ENCODE measurements at places on chromosomes 3 and 15.

- DNase-seq: no peak
Measured at GRCh38 chr15:67997996-67998395, 56.1 kb upstream of the PIAS1 start.

DNA sequence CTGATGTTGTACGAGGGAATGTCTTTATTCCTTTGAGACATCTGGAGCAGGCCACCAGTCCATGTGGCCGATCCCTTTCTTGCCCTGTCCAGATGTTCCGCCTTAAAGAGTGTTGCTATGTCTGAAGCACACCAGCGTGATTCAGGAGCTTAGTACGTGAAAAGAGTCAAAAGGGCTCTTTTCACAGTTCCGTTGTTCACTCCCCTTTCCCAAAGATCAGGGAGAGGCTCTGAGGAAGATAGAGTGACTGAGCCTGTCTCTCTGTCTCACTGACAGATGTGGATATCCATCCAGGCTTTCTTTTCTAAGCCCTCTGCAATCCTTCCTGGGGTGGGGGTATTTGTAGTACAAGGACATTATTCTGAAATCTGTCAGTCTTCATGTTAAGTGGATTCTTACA lies 262.5 kb upstream of the LRTM1 start:
- no peak for DNase-seq

DNA sequence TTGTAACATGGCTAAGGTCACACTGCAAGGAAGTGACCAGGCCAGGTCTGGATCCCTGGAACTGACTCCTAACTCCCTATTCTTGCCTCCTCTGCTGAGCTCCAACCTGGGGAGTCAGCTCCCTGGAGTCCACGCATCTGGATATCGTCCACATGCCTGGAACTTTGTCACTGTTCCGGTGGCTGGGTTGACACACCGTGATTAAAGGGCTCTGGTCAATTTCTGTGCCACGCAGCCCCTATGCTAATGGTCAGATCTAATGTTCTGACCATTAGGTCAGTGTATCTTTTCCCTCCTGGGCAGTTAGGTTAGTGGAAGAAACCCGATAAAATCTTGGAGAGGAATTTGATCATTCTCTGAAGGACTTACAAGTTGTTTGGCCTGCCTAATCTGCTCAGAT lies 1.6 kb upstream of the TPM1 start:
- DNase-seq: no peak

- DNase-seq: no peak
Measured at GRCh38 chr3:196867155-196867506, 589 bp upstream of the SENP5 start.

- no peak for DNase-seq
Measured at GRCh38 chr3:13533885-13534301, 15.0 kb upstream of the FBLN2 start.

DNA sequence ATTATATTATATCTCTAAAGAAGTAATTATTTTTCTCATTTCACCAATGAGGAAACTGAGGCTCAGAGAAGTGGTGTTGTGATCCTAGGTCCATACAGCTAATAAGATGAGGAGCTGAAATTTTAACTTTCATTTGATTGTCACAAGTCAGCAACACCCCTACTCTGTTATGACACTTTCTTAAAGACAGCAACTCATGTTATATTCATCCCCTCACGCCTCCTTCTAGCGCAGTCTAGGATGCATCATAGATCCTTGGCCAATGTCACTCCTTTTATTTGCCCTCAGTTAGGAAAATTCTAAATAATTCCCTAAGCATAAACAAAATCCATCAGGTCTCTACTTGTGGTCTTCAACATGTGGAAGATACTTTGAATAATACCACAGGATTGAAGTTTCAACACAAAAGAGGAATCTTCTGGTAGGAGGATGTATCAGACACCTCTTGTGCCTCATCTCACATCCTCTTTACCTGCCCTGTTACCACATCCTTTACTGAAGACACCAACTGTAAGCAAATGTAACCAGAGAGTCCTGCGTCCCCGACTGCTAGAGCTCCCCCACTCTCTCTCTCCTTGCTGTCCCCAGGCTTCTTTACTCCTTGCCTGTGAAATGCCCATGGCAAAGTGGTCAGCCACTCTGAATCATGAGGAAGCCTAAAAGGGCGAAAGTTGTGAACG lies 53.7 kb downstream of the TRIM42 start:
- no peak for DNase-seq

DNA sequence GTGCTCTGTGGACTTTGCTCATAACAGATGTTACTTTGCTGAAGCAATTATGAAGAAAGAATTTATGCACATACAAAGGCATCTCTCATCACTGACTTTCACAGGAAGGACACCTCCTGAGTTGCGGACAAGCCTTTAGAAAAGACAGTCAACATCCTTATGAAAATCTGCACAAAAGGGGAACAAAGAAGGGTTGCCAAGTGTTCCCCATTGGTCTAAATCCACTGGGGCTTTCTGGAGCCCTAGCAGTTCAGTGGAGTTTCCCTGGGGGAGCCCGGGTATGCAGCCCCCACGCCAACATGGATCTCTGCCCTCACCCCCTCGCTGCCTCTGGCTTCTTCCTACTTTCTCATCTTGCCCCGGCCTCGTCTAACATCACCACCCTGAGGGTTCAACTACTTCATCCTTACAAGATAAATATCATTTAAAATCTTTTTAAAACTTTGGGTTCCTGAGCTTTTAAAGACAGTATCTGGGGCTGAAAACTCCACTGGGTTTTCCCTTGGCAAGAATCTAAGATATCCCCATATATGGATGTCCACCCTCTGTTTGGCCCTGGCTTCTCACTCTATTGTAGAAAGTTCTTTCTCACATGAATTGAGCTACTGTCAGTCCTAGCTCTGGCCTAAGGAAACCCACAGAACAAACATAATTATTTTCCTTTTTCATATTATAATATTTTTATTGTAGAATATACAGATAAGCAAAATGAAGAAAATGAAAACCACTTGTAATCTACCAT lies 207.9 kb upstream of the RGMA start:
- no peak for DNase-seq

DNA sequence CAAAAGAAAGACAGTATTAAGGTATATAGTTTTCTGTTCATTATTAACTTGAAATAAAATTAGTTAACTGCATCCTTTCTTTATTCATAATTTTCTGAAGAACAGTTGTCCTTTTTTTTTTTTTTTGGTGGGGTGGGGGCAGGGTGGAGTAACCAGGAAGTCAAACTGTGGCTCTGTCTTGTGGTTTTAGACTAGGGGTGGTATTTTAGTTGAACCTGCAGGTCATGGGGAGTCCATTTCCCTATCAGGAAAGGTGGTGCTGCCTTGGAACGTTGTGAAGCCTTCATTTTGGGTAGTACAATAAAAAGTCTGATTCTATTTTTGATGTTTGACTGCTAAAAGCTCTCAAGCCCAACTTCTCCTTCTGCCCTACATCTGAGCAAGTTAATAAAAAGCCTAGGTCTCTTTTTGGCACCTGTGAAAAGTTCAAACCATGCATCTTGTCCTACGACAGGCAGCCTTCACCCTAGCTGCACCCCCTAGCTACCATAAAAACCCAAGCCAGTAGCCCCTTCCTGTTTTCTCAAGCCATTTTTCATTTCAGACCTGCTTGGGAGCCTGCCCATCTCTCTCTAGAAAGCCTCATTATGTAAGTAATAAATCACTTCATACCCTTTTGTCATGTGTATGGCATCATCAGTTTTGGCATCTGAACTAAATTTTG lies 31.2 kb upstream of the RIOX2 start:
- DNase-seq: no peak
